ENCODE measurements at places on chromosomes 5 and 9. TPM values are rescaled to one million over a fixed set of nuclear protein-coding genes. Genes with fewer than 3 reads are reported as not detected.

DMRT2 gene
- total RNA-seq: not detected

EDIL3 gene
- total RNA-seq: 47.0 TPM

CYLC2 gene
- total RNA-seq: not detected

WNT8A gene
- total RNA-seq: not detected

F12 gene
- total RNA-seq: 1.7 TPM

CDH10 gene
- not detected for total RNA-seq

HCN1 gene
- total RNA-seq: not detected

BTNL3 gene
- total RNA-seq: not detected

SPINK1 gene
- total RNA-seq: not detected

TEX48 gene
- total RNA-seq: not detected

CARD9 gene
- total RNA-seq: 2.6 TPM
